ENCODE measurements at places on chromosomes 2 and 18.

DNA sequence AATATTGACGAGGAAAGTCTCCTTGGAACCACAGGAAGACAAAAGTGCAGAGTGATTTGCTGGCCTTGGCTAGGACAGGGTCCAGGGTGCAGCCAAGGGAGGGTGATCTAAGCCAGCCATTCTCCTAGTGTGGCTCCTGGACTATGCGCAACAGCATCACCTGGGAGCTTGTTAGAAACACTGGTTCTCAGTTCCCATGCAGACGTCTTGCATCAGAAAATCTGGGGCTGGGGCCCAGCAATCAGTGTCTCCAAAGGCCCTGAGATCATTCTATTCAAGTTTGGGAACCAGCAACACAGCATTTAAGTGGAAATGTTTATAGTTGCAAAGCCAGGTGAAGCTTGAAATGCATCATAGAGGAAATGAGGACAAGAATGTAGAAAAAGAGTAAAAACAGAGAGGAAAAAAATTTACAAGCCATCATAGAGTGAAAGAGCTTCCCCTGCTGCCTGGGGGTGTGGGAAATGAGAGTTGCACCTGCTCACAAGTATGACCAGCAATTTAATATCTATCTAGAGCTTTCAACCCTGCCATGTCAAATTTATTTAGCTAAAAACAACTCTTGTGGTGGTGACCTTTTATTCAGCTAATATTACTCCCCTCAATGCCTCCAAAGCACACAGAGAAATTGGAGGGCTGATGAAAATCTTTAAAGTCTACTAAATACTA, 54.4 kb upstream of the SEC11C start:
- no peak for DNase-seq

DNA sequence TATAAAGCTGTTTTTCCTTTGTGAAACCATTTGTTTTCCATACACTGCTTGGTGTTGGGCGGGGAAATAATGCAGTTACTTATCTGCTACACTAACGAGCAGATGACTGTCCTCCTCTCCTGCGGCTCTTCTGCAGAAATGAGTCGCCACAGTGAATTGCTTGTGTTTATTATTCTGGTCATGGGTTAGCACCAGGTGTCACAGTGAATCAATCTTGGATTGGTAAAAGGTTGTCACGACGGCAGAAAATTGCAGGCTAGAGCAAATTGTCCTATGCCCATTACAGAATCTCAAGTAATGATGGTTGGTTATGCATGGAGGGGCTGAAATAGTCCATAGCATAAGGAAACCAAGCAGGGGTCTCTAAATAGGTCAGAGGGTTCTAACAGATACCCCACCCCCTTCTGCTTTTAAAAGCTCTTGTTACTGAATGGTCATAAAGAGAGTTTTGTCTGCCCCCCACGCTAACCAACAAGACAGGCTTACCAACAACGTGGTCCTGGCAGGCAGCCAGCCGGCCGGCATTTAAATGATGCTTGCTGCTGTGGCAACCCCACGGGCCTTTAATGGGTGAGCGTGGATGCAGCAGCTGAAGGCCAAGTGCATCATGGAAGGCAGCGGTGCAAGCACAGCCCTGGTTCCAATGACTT, 29.5 kb downstream of the RAB31 start:
- peak; percentile 95 for DNase-seq

- no peak for DNase-seq
These were observed 14.5 kb downstream of the SLC40A1 start for GRCh38 chr2:189566046-189566445.

GRCh38 chr2:180203972-180204371, 196.9 kb upstream of the CWC22 start:
- DNase-seq, result no peak

DNA sequence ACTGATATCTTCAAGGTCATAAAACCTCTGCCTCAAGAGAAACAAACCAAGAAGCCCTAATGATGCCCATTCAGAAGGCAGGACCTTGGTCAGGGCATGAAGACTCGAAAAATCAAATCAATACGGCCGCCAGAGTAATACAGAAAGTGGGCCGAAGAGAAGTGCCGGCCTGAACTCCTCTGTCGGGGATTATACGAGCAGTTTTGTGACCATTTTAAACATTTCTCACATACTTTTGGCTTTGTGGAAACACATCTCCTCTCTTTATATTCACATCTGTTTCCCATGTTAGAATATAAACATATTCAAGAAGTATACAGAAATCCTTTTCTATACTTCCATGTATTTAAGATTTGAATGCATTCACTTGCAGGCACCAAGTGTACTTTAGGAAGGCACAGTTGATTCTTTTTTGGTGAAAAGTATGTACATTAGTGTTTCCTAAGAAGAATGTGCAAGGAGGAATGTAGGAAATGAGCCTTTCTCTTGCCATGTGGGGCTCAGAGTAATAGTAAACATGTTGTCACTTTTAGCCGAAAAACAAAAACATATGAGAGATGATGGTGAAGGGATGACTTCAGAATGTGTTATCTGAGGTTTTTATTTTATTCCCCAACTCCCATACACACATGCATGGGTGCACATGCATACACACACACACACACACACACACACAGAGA, 707.9 kb upstream of the ID2 start:
- DNase-seq, result no peak

GRCh38 chr18:41761333-41762018, 193.6 kb upstream of the PIK3C3 start:
- no peak for DNase-seq

- no peak for DNase-seq
These were observed 112.8 kb upstream of the GLS start for GRCh38 chr2:190767821-190768220.

- DNase-seq, result no peak
These were observed 2.9 kb upstream of the TNP1 start for GRCh38 chr2:216862628-216863398.

GRCh38 chr2:46434851-46435273, 44.5 kb upstream of the TMEM247 start:
- no peak for DNase-seq

DNA sequence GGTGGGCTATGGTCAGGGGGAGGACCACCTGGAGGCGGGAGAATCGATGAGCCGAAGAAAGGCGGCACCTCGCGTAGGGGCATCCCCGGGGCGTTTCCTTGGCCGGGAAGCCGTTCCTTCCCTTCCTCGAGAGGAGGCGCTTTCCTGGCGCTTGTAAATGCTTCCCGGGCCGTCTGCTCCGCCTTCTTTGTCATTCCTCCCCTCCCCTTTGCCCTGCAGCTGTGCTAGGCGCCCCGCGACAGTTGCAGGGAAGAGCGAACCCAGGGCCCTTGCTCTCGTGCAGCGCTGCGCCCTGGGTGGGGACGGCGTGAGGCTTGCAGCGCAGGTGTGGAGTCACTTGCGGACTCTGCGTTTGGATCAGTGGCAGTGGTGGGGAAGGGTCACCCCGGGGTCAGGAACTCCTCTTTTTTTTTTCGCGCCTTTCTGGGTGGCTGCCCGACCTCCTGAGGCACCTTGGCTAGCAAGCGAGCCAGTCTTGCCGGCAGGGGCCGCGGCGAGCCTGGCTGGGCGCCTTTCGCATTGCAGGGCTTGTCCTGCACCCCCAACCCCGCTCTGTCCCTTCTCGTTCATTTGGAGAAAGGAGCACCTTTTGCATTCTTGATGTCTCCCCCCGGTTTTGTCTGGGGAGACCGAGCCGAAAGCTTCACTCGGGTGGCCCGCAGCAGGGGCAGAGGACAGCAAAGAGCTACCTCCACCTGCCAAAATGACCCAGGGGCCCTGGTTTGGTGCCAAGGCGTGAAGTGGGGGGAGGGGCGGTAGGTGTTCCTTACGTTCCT, 858 bp downstream of the KCNS3 start:
- DNase-seq, result no peak

DNA sequence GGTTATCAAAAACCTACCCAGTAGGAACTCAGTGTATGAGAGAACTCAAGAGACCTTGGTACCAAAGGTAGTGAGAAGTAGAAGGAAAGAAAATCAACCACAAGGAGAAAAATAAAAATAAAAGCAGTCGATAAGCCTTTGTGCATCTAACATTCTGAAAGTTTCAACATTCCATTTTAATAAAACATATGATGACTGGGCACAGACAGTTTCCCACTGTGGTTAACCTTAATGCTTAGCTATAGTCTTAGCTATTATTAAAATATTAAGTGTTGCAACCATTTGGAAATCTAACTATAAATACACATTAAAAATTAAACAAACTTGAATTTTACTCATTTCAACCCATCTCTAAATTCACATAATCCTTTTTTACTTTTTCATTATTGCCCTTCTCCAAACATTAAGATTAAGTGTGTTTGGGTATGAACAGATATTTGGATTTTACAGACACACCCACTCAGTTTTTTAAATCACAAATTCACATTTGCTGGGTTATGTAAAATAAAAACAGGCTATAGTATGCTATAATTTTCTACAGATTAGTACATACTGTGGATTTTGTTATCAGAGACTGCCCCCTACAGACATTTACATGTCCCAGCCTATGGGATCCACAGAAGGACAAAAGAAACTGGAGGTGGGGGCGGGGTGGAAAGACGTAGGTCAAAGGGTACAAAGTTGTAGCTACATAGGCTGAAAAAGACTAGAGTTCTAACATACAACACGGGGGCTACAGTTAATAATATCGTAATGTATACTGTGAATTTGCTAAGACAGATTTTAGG, 32.8 kb downstream of the SRBD1 start:
- DNase-seq, result no peak

- DNase-seq, result no peak
These were observed 23.2 kb upstream of the KDM3A start for GRCh38 chr2:86417961-86418360.

DNA sequence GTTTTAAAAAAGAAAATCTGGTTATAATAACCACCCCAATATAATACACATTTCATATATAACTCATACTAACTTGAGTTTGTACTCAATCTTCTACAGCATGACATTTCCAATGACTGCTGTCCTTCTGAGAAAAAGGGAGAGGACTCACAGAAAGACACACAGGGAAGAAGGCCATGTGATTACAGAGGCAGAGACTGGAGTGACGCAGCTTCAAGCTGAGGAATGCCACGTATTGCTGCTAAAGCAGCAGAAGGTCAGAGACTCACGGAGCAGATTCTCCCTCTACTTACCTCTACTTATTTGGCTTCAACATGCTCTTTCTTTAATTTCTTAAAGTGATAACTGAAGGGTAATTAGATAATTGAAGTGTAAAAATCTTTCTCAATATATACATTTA, 753.5 kb upstream of the PKDCC start:
- DNase-seq, result no peak

- DNase-seq, result no peak
These were observed 2003.0 kb upstream of the LRRTM1 start for GRCh38 chr2:82307511-82307910.

DNA sequence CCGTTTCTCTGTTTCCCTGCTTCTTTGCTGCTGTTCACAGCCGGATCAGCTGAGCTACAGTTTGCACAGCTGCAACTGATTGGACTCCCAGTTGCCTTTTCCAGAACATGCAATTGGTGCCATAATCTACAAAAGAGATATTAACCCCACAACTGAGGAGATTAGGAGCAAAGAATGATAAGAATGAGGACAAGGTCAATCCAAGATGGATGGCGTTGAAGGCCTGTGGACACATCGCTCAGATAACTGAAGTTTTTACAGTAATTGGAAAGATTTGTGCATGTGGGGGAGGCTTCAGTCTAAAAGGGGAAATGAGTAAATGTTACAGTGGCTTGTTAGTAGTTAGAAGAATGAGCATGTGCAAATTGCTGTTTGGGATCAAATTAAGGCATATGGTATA, 263.2 kb downstream of the TGIF1 start:
- DNase-seq, result no peak

- no peak for DNase-seq
These were observed 37.1 kb upstream of the ATP6V1B1 start for GRCh38 chr2:70898363-70899240.

- DNase-seq, result no peak
These were observed 350.8 kb downstream of the PTH2R start for GRCh38 chr2:208757364-208757763.

DNA sequence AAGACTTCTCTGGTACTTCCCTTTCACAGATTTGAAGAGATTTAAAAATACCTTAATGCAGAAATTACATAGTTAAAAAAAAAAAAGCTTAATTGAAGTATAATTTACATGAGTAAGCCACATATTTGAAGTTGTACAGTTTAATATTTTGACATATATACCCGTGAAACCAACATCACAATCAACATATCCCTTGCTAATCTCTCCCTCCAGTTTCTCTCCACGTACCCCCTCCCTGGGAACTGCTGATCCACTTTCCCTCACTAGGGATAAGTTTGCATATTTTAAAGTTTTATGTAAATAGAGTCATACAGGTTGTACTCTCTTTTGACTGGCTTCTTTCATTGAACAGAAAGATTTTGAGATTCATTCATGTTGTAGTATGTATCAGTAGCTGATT, 22.4 kb downstream of the EMILIN2 start:
- no peak for DNase-seq

GRCh38 chr2:46116553-46116991, 180.6 kb upstream of the EPAS1 start:
- no peak for DNase-seq

GRCh38 chr2:188919824-188920223, 54.3 kb upstream of the COL3A1 start:
- DNase-seq, result no peak

GRCh38 chr2:202091476-202091875, 18.4 kb downstream of the KIAA2012 start:
- no peak for DNase-seq

- DNase-seq, result no peak
These were observed 112.2 kb downstream of the ZNF521 start for GRCh38 chr18:25239581-25240419.

- no peak for DNase-seq
These were observed 2.1 kb upstream of the B3GNT7 start for GRCh38 chr2:231393149-231394131.

DNA sequence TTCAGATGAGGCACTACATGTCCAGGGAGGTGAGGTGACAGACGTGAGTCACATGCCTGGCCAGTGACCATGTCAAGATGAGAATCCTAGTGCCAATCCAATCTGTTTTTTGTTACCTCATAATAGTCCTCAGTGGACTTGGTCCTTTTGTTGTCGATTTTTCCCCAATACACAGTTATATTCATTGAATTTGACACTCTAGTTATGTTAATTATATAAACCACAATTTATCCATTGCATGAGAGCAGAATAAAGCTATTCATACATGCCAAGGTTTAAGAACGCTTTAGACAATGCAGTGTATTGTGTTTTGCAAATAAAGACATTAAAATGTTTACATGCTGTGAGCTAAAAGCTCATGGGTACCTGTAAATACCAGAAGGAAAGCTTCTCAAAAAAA, 21.6 kb upstream of the TMEFF2 start:
- DNase-seq, result no peak

GRCh38 chr2:62540408-62541168, 34.6 kb upstream of the TMEM17 start:
- DNase-seq, result no peak

DNA sequence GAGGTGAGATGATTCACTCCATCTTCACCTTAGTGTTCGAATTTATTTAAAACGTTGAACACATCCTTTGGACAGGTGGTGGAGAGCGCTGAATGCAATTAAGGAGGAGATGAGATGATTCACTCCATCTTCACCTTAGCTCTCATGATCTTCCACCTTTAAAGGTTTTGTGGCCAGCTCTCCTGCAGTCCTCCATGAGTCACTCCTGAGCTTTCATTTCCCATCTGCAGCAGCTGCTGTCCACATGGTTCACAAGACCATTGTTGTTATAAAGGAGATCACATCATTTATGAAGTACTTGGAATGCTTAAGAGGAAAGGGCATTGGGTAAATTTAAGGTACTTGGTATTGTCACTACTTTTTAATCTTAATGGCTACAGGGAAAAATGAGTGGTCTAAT, 298.5 kb downstream of the PAX3 start:
- DNase-seq, result no peak
